ENCODE measurements at places on chromosomes 16 and 17.

GRCh38 chr17:59432657-59433056 lies 101.2 kb downstream of the YPEL2 start:
- DNase-seq = peak; percentile 28

GRCh38 chr17:2814049-2814448 lies 17.8 kb downstream of the RAP1GAP2 start:
- no peak for DNase-seq

DNA sequence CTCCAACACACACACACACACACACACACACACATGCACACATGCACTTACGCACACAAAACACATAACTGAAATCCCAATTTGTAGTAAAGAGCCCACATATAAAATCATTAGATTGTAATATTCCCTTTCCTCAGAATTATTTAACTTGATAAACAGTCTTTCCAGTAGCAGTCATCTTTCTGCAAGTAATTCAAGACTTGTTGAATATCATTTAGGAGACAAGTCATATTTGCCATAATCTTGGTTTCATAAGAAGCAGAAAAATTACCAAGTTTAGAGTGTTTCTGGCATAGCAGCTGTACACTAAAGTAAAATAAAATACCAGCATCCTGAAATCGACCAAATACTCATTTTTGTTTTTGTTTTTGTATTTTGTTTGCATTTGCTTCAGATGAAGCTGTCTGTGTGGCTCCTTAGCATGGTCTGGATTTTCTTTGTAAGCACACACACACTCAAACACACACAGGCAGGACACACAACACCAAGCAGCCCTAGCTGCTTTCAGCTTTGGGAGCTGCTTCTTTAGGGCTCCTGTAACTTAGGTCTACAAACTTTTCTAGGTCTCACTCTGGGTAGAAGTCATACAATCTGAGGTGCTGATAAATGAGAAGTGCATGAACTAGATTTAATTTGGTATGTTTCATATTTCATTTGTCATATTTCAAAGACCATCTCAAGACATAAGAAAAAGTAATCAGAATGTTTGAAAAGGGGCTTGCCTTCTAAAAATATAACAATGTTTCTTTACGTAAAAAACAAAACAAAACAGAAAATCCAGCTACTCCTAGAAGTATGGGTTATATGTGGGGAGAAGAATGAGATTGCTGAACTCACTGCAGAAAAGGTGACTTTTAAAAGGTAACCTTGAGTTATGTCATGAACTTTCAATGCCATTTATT lies 3.0 kb downstream of the SALL1 start:
- DNase-seq = no peak

DNA sequence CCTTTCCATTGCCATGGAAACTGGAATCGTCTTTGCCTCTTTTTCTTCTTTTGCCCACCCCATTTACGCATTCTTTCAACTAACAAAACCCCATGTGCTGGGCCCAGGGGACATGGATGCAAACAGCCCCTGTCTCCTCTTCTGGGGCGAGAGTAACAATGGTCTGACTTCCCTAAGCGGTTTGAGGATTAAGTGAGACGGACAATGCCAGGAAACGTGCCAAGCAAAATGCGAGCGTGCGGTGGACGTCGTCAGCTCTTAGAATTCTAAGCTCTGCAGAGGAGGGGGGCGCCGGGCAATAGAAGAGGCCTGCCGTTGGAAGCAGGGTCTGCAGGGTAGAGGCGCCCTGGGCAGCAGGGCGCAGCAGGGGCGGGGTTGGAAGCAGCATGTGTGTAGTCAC lies 42.4 kb upstream of the JPH3 start:
- DNase-seq = no peak

GRCh38 chr17:81096741-81097133 lies 61.8 kb downstream of the BAIAP2 start:
- no peak for DNase-seq

DNA sequence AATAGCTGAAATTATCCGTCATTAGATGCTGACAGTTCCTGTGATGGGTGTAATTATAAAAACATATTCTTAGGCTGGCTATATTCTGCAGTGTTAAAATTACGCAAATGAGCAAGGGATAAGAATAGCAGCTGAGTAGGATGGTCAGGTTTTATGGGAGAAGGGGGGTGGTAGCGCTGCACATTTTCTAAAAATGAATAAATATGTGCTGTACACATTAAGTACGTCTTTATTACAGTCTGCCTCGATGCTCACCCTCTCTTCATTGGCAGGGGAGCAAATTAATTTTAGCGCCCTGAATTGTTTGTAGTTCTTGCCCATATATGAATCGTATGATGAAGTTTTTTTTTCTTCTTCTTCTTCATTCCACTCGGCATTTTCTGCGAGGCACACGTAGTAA lies 244.2 kb downstream of the SNX29 start:
- no peak for DNase-seq

- no peak for DNase-seq
Observed at GRCh38 chr16:10729104-10730048, 14.3 kb upstream of the NUBP1 start.

- DNase-seq = no peak
Observed at GRCh38 chr16:76756423-76756822, 434.6 kb upstream of the MON1B start.

- DNase-seq = no peak
Observed at GRCh38 chr17:41535764-41536481, 7.8 kb upstream of the KRT19 start.

GRCh38 chr16:25413975-25414374 lies 156.3 kb upstream of the ZKSCAN2 start:
- DNase-seq = no peak

DNA sequence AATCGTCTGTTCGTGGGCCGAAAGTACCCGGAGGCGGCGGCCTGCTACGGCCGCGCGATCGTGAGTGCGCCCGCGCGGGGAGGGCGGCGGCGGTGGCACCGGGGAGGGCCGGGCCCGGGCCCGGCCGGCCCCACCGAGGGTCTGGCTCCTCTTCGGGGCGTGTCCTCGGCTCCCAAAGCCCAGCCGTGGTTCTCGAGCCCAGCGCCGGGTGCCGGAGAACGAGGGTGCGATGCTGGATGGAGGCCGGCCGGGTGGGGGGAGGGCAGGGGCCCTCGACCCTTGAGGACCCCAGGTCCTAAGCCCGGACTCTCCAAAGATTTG lies 375 bp downstream of the STUB1 start:
- no peak for DNase-seq
